ENCODE measurements at places on chromosomes 16 and 17.

- DNase-seq: no peak
These were observed 10.7 kb downstream of the NLK start for GRCh38 chr17:28053044-28053670.

GRCh38 chr16:48907906-48908634 is 298.1 kb upstream of the N4BP1 start:
- no peak for DNase-seq

- DNase-seq: no peak
These were observed 2.0 kb upstream of the CCL11 start for GRCh38 chr17:34283571-34283970.

DNA sequence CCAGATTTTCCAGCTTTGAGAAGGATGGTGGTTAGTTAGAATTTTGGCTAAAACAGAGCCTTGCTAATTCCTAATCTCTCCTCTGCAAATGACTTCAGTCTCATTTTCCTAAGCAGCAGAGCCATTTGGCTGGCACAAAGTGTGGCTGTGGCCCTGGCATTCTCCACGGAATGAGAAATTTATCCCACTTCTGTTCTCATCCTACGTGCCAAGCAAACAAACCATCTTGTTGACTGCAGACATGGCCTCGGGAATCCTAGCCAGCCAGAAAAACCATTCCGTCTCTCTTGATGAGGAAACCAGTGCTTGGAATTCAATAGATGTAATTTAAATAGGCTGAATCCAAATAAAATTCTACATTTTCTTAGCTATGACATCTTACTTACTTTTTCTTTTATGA is 34.1 kb upstream of the ELAC2 start:
- DNase-seq: no peak

DNA sequence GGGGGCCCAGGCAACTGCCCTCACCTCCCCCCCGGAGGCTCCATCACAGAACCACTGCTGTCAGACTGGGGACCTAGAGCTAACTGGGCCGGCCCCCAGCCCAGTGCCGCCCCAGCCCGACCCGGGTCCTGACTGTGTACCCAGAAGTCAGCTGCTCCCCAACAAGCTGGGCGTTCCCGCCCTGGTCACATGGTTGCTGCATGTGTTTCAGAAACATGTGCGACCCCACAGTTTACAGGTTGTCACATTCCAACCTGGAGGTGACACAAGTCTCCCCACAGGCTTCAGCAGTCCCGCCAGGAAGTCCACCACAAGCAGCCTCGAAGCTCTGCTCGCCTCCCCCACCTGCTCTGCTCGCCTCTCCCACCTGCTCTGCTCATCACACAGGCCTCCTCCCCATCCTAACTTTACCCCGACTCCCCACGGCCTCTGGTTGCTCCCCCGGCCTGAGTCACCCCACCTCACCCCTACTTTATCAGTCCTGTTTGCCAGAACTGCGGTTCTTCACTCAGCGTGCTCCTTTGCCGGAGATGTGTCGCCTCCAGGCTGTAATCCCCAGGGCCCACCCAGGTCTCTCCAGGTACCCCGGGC is 968 bp downstream of the MRPL28 start:
- DNase-seq: no peak

DNA sequence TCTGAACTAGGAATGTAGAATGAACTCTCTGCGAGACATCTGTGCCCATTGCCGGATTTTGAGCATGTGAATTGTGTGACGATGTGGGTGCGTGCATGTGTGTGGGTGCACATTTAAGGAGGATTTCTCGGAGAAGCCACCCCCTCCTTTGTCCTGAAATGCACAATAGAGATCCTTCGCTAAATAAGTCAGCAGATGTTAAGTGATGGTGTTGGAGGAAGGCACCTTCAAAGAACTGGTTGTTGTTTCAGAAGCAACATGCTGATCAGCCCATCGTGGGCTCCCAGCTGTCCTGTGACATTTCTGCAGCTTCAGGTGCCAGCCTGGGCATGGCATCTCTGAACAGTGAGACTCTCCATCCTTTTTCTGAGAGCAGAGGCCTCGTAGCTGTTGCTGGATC is 194.9 kb downstream of the MSI2 start:
- DNase-seq: no peak

DNA sequence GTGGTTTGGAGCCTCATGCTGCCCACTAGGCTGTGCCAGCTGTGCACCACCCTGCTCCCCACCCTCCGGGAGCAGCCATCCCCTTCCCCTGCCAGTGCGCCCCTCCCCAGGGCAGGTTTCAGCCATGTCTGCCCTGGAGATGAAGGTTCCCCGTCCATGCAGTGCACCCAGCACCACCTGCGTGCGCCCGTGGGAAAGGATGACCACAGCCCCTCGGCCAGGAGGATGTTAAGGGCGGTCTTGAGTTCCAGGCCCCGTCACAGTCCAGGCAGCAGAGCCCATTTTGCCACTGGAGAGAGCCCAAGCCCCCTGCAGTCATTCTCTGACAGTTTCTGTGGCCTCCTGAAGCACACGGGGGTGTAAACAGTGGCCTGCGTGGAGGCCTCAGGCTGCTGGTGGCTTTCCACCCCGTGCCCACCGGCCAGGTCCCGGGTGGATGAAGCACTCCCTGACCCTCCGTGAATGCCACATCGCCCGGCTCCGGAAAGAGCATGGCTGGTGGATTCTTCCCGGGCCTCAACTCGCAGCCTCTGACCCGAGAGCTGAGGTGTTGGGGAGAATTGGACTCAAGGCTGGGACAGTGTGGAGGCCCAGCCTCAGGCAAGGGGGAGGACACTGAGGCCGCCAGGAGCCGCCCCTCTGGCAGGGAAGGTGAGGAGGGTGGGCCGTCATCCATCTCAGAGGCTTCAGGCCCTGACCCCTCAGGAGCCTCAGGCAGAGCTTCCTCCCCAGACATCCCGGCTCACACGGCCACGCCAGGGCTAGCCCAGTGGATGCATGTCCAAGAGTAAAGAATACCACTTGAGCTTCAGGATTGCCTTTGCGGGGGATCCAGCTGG is 69.7 kb upstream of the CHMP6 start:
- DNase-seq: no peak

GRCh38 chr17:75105126-75106080 is 4.4 kb upstream of the ARMC7 start:
- no peak for DNase-seq

DNA sequence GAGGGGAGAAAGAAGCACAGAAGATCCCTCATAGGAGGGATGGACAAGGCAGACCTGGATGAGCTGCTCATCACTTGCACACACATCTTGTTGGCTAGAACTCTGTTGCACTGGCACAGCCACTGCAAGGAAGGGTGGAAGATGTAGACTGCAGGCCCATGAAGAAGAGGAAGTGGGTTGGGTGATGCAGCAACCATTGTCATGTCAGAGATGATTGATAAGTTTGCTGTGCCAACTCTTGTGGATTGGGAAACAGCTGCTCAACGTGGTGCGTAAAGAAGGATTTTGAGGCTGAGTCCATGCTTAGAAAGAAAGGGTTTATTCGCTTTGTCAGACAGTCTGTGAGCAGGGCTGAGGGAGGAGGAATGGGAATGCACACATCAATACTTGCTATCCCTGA is 161.4 kb upstream of the MPHOSPH6 start:
- DNase-seq: no peak

DNA sequence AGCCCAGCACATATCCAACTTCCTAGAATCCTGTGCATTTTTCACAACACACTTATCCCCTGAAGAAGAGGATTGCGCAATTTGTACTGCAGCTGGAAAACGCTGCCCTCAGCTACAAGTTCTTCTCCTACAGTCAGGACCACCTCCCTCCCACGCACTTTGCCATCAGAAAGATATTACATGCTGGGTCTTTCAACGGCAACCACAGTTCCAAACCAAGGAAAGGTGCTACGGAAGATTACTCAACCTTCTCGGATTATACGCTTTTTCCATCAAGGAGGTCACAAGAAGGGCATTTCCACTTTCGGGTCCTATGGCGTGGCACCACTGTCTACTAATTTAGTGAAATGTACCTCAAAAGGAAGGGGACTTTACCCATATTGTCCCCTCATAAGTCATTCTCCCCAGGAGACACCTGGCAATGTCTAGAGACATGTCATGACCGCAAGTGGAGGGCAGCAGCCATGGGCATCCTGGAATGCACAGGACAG is 35.2 kb downstream of the USP7 start:
- DNase-seq: no peak

GRCh38 chr16:50496990-50497389 is 51.2 kb upstream of the NKD1 start:
- no peak for DNase-seq

DNA sequence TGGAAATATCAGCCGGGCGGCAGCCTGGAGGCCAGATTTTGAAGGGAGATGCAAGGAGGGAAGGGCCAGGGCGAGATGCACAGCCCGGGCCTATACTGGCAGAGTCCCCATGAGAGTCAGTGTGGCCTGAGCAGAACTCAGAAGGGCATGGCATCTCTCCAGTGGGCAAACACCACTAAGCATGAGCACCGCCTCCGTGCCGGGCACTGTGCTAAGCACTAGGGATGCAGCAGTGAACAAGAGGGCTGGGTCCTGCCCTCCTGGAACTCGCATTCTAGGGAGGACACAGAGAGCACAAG is 33.5 kb downstream of the TK2 start:
- DNase-seq: no peak

- no peak for DNase-seq
These were observed 545.5 kb downstream of the TMEM114 start for GRCh38 chr16:8044796-8045195.

GRCh38 chr16:84714028-84714427 is 14.2 kb downstream of the USP10 start:
- no peak for DNase-seq

GRCh38 chr16:72129976-72130656 is 36.5 kb downstream of the DHX38 start:
- DNase-seq: no peak

- no peak for DNase-seq
These were observed 6.0 kb downstream of the FHOD1 start for GRCh38 chr16:67241008-67241900.

DNA sequence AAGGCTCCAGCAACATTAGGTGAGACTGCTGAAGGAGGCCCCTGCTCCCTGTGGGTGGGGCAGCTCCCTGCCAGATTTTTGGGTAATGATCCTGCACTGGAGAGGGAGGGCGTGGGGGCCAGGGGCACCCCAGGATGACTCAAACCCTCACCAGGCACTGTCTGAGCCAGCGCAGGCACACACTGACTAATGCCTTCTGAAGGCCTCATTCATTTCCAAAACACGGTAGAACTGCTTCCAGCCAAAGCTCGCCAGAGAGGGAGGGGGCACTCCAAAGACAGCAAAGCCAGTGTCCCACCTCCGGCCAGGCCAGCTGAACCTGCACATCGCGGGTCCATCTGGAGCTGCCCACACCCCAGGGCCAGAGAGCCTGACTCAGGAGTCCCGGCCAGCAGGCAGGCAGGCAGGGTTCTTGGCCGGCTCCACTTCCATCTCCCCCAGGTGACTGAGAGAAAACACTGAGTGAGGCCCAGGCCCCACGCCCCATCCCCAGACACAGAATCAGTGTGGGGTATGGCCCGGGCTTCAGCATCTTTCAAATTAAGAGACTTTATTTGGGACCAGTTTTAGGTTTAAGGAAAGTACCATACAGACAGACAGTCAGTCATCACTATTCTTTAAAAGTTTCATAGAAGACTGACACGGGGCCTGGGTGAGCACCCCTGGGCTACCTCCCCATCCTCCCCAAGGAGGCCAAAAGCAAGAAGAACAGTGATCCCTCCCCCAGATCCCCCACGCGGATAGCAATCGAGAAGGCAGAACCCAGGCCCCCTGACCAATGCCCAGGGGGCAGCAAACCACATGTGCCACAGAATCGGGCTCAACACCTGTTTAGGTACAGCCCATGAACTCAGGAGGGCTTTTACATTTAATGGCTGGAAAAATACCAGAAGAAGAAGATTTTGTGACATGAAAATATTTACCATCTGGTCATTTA is 2.3 kb downstream of the PIEZO1 start:
- DNase-seq: no peak

GRCh38 chr16:35352431-35352830 is 1893.0 kb downstream of the TP53TG3F start:
- no peak for DNase-seq

DNA sequence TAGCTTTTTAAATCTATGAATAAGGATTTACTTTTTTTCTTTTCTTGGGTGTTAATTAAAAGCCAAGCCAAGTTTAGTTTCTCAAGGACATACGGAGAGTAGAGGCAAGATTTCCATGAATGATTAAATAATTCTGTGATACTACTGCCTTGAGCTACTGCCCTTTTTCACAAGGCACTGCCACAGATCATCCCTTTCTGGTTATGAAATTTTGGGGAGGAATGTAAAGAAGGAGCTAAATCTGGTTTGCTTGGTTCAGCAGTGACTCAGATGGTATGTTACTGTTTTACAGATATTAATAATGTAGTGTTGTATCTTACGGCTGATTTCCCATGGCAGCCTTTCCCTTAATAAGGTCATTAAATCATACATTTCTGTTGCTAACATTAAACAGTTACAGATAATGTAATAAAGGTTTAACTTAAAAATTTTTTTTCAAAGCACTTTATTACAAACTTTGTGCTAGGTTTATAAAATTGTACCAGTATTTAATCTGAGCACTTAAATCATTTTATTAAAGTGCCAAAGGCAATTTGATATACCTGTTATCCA is 2.6 kb downstream of the WSB1 start:
- no peak for DNase-seq

DNA sequence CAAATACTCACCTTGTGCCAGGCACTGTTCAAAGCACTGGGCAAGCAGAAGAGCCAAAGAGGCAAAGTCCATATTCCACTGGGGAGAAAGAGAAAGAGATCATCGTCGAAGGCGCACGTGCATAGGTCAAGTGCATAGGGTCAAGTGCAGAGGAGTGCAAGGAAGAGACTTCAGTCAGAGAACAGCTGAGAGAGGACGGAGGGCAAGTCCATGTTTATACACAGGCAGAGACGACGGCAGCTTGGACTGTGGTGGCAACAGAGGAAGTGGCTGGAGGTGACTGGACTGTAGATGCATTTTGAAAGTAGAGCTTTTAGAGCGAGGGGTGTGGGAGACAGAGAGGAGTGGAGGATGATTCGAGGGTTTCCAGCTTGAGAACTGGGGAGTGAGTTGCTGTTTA is 74.7 kb upstream of the SDK2 start:
- no peak for DNase-seq

DNA sequence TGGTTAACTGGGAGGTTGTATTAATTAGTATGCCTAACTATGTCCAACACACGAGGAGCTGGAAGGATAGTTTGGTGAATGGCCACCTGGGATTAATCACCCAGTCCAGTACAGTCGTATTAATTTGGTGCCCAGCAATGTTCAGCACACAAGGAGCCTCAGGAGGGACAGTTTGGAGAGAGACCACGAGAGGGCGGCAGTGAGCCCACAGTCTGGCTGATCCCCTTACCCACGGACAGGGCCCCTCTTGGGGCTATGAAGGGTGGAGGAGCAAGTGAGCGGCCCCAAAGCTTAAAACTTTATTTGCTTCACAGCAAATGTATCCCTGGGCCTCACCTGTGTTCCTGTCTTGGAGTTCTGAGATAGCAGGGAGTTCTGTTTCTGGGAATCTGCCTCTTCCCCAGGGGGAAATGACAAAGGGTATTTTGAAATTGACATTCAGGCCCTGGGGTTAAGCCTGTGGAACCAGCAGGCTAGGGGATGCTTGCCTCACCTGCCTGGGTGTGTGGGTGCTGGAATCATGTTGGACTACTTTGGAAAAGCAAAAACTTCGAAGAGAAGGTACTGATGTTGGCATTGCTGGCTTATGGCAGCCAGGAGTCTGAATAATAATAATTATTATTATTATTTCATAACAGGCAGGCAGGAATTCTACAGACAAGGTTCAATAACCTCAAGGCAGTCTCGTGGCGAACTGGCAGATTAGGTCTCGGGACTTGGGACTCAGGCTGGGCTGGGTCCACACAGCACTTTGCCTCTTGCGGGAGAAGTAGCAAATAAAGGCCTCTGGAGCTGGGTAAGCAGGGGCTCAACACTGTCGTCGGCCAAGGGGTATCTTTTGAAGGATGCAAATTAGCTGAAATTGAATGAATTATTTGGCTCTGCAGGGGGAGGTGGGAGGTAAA is 227.6 kb upstream of the ASIC2 start:
- DNase-seq: no peak

Measured in memory B cell (primary cell).